Left kidney (tissue), 8 donors: ENCODE measurements at places on chromosomes 13 and 19. TPM values are rescaled to one million over a fixed set of nuclear protein-coding genes. Genes with fewer than 3 reads are reported as not detected.

TBXA2R gene
- 2.2 TPM for polyA plus RNA-seq

DACT3 gene
- polyA plus RNA-seq = 24.5 TPM

OXGR1 gene
- polyA plus RNA-seq = 5.8 TPM

MEF2B gene
- polyA plus RNA-seq = 1.8 TPM

GRCh38 chr19:46347985-46348384 is 1.1 kb downstream of the PPP5C start:
- no peak for DNase-seq

GRCh38 chr13:37966266-37966665 is 96.7 kb upstream of the TRPC4 start:
- no peak for DNase-seq

DNA sequence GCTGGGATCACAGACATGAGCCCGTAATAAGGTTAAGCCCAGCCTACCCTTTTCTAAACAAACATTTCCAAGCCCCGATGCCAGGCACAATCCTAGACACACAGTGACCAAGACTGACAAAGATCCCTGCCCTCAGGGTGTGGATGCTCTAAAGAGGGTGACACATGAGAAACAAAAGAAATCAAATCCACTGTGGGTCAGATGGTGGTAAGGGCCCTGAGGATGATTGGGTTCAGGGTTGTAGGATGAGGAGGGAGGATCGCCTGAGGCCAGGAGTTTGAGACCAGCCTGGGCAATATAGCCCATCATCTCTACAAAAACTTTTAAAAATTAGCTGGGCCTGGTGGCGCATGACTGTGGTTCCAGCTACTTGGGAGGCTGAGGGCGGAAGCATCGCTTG is 44.6 kb downstream of the PTPRS start:
- DNase-seq = no peak

GRCh38 chr13:28719227-28720055 is 671 bp upstream of the SLC46A3 start:
- no peak for DNase-seq

DNA sequence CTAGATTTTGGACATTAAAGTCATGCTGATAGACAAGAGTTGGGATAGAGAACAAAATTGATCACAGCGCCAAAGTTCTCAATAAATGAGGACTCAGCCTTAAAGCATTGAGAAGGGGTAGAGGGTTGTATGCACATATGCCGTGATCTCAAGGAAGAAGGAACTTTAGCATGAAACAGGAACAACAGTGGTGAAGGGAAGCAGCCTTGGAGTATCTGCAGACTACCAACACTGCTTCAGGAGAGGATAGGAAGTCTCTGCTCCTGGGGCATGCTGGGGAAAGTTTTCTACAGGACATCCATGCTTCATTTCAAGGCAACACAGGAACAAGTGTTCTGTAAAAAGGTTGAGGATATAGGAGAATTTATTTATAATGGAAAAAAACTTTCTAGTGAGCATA is 111.9 kb upstream of the MLNR start:
- DNase-seq = no peak

DNA sequence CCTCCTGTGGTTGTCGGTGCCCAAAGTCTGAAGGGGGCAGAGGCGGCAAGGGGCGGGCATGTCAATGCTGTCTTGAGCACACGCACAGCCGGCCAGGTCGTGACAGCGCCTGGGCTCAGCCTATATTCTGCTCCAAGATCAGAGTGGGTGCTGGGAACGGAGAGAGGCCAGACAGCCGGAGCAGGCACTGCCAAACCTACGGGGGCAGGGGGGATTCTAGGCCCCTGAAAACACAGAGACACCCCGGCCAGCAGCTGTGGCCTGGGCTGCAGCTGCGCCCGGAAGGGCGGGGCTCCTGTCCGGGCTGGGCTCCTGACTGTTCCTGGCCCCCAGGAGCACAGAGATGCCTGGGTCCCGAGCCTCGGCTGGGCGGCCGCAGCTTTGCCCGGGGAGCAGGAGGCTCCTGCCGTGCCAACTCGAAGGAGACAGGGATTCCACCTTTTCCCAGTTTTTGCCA is 2662.9 kb upstream of the PCDH20 start:
- DNase-seq = no peak

DNA sequence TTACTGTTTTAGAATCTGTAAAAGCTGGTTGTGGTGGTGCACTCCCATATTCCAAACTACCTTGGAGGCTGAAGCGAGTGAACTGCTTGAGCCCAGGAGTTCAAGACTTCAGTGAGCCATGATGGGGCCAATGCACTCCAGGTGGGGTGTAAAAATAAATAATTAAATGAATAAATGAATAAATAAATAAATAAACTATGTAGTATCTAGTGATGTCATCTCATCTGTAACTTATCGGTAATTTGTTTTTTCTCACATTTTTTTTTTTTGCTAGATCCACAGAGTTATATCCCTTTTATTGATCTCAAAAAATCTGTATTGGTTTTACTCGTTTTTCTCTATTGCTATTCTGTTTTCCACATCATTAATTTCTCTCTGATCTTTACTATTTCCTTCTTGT is 5.0 kb downstream of the SCGB2B2 start:
- DNase-seq = no peak

- DNase-seq = no peak
Measured at GRCh38 chr13:33369073-33369472, 83.5 kb upstream of the STARD13 start.

DNA sequence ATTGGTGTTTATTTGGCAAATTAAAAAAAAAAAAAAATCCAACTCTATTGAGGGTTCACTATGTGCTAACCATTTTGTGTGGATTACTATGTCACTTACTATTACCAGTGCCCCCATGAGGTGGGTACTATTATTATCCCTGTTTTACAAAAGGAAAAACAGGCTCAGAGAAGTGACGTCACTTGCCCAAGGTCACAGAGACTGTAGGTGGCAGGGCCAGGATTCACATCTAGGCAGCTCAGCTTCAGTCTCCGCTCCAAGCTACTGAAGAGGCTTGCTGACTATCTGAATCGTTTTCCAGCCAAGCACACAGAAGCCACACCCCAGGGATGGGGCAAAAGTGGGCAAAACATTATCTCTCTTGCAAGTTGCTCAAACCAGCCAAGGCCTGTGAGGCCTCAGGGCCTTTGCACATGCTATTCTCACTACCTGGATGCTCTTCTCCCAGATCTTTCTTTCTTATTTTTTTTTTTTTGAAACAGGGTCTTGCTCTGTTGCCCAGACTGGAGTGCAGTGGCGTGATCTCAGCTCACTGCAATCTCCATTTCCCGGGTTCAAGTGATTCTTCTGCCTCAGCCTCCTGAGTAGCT is 4.8 kb upstream of the ANGPTL8 start:
- DNase-seq = no peak

DNA sequence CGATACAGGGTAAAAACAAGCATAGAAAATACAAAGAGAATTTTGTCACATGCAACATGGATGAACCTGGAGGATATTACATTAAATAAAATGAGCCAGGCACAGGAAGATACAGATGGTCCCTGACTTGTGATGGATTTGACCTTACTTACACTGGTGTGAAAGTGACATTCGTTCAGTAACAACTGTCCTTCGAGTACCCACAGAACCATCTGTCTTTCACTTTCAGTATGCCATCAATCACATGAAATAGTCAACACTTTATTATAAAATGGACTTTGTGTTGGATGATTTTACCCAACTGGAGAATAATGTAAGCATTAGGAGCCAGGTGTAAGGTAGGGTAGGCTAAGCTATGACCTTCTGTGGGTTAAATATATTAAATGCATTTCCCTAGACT is 51.5 kb downstream of the ZNF787 start:
- DNase-seq = no peak
